Psoas muscle (tissue), 8 donors: ENCODE measurements at places on chromosomes 12 and 14.

GRCh38 chr12:112590281-112590680 is 171.5 kb downstream of the PTPN11 start:
- no peaks in the 10 kb centered on the region for H3K27me3 ChIP-seq
- DNase-seq, result no peak
- H3K27ac ChIP-seq, result no peak overlapping the region
- no peaks in the 10 kb centered on the region for H3K36me3 ChIP-seq
- H3K4me3 ChIP-seq, result no peak overlapping the region

- H3K36me3 ChIP-seq, result no peaks in the 10 kb centered on the region
- no peaks in the 10 kb centered on the region for H3K4me1 ChIP-seq
- H3K27me3 ChIP-seq, result no peaks in the 10 kb centered on the region
- no peak for DNase-seq
- H3K4me3 ChIP-seq, result no peak overlapping the region
- H3K27ac ChIP-seq, result no peak overlapping the region
Measured at GRCh38 chr12:98838231-98838647, 193.1 kb downstream of the APAF1 start.

GRCh38 chr12:92951006-92951405 is 21.9 kb upstream of the EEA1 start:
- H3K27ac ChIP-seq, result no peak overlapping the region
- no peaks in the 10 kb centered on the region for H3K27me3 ChIP-seq
- no peak for DNase-seq
- H3K4me3 ChIP-seq, result no peak overlapping the region
- no peaks in the 10 kb centered on the region for H3K4me1 ChIP-seq
- no peaks in the 10 kb centered on the region for H3K36me3 ChIP-seq

- no peaks in the 10 kb centered on the region for H3K4me1 ChIP-seq
- H3K4me3 ChIP-seq, result no peak overlapping the region
- H3K27ac ChIP-seq, result no peak overlapping the region
- no peaks in the 10 kb centered on the region for H3K27me3 ChIP-seq
Measured at GRCh38 chr12:102521662-102522277, 41.4 kb upstream of the IGF1 start.

GRCh38 chr12:83753205-83753604 is 1066.5 kb downstream of the TMTC2 start:
- H3K27me3 ChIP-seq, result no peaks in the 10 kb centered on the region
- no peaks in the 10 kb centered on the region for H3K36me3 ChIP-seq
- H3K4me3 ChIP-seq, result no peak overlapping the region
- no peaks in the 10 kb centered on the region for H3K4me1 ChIP-seq

GRCh38 chr12:77727442-77728001 is 103.2 kb upstream of the NAV3 start:
- no peaks in the 10 kb centered on the region for H3K27me3 ChIP-seq
- no peaks in the 10 kb centered on the region for H3K4me1 ChIP-seq
- DNase-seq, result no peak
- H3K4me3 ChIP-seq, result no peak overlapping the region
- no peaks in the 10 kb centered on the region for H3K36me3 ChIP-seq

- DNase-seq, result peak; percentile 37
- H3K36me3 ChIP-seq, result peaks cover 13% of the 10 kb centered on the region
- H3K27me3 ChIP-seq, result no peaks in the 10 kb centered on the region
- H3K4me3 ChIP-seq, result peak overlapping the region; percentile 40
- peak overlapping the region; percentile 98 for H3K27ac ChIP-seq
Measured at GRCh38 chr12:45232756-45233372, 17.0 kb downstream of the ANO6 start.

DNA sequence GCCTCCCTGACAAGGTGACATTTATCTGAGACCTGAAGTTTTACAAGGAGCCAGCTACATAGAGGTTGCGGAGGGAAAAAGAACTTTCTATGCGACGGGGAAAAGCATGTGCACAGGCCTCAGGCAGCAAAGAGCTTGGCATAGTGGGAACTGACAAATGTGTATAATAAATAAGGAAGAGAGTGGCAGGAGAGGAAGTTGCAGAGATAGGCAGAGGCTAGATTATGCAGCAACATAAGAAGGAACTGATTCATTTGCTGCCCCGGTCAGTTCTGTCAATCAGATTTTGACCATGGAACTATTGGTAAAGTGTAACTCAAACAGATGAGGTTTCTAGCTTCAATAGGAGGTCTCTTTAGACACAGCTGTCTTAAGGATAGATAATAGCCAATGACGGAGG is 33.7 kb upstream of the RIC8B start:
- no peak overlapping the region for H3K4me3 ChIP-seq
- H3K27me3 ChIP-seq, result no peaks in the 10 kb centered on the region
- H3K36me3 ChIP-seq, result no peaks in the 10 kb centered on the region
- no peak for DNase-seq
- no peak overlapping the region for H3K27ac ChIP-seq

DNA sequence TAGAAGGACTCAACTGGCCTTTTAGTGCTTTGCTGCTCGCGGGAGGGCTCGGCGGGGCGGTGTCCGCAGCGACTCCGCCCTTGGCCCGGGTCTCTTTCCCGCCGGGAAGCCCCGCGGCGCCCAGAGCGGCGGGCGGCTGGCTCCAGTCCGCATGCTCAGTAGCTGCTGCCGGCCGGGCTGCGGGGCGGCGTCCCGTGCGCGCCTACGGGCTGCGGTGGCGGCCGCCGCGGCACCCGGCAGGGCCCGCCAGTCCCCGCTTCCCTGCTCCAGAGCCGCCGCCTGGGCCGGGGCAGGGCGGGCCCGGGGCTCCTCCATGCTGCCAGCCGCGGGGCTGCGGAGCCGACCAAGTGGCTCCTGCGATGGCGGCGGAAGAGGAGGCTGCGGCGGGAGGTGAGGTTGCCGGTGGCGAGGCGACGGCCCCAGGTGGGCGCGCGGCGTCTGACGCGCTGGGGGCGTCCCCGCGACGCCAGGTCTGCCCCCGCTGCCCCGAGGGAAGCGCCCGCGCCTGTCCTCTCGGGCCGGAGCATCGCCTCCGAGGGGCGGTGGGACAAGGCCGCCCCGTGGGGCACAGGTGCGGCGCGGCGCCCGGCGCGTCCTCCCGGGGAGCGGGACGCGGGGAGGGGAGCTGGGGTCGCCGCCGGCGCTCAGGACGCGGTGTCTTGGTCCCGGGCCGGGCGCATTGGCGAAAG is at the start of gene BMAL2:
TSS of gene BMAL2 (plus strand) at position 123 of the 689 bp plus-strand sequence. CDS start at position 360, 237 bp downstream.
- peaks cover 4% of the 10 kb centered on the region for H3K4me1 ChIP-seq
- peak within 1 kb of the TSS; percentile 73 for H3K4me3 ChIP-seq
- DNase-seq, result peak; percentile 35

DNA sequence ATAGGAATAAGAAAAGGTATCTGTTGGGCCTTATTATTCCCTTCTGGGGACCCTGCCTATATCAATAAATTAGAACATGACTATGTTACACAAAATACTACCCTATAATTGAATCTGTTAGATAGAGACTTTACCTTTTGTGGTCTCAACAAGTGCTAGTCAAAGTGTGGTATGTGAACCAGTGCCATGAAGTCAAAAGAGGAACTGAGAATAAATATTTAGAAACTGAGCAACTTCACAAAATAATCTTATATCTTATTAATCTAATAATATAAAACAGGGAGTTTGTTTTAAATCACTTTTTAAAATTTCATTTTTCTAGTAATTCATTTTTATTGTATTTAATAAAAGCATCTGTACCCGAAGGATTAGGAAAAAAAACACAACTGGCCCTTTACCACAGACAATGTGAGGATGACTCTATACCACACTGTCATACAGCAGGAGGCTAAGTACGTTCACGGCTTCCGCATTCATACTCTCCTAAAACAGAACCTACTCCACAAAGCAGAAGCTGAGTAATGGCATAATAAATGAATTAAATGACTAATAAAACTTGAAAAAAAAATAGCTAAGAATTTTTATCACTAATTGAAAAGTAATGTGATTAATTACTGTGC is 42.1 kb downstream of the SEC23A start:
- no peak for DNase-seq
- H3K27me3 ChIP-seq, result no peaks in the 10 kb centered on the region
- H3K4me3 ChIP-seq, result no peak overlapping the region
- no peaks in the 10 kb centered on the region for H3K4me1 ChIP-seq
- H3K27ac ChIP-seq, result no peak overlapping the region
- H3K36me3 ChIP-seq, result peaks cover 92% of the 10 kb centered on the region

- H3K27ac ChIP-seq, result no peak overlapping the region
- no peak overlapping the region for H3K4me3 ChIP-seq
- no peaks in the 10 kb centered on the region for H3K27me3 ChIP-seq
- H3K36me3 ChIP-seq, result no peaks in the 10 kb centered on the region
Measured at GRCh38 chr12:131085816-131086591, 132.3 kb downstream of the ADGRD1 start.

DNA sequence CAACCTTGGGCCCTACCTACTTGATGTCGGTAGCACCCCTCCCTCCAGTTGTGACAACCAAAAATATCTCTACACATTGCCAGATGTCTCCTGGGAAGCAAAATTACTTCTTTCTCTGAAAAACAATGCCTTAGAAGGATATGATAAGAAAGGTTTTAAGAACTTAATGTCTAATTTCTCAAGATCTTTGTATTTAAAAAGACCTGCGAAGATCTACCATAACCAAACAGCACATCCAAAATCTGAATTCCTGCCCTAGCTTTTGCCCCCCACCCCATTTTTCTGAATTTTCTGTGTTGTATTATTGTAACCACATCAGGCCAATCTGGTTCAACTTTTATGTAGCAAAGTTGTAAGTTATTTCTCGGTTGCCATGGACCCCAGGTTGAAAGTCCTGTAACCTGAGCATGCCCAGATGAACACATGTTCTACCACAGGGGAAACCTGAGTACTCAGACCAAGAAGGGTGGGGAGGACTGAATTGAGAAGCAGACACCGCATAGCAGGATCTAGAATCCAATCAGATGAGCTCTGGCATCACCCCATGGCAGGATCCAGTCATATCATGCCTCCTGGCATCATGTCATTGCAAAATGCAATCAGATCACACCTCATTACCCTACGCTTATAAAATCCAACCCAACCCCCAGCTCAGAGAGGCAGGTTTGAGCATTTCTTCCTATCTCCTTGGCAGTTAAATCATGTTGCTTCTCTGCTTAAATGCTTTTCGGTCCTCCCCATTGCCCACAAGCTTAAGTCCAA is 8.7 kb downstream of the TMEM253 start:
- H3K4me3 ChIP-seq, result no peak overlapping the region
- no peaks in the 10 kb centered on the region for H3K36me3 ChIP-seq
- H3K27me3 ChIP-seq, result no peaks in the 10 kb centered on the region
- no peak for DNase-seq

GRCh38 chr12:2291182-2291832 is 238.5 kb downstream of the CACNA1C start:
- H3K4me1 ChIP-seq, result no peaks in the 10 kb centered on the region
- H3K4me3 ChIP-seq, result no peak overlapping the region
- no peaks in the 10 kb centered on the region for H3K36me3 ChIP-seq
- DNase-seq, result no peak
- peaks cover 6% of the 10 kb centered on the region for H3K27me3 ChIP-seq
- no peak overlapping the region for H3K27ac ChIP-seq

GRCh38 chr12:67991158-67991557 is 1.9 kb downstream of the IFNG-AS1 start:
- no peak for DNase-seq
- H3K4me1 ChIP-seq, result no peaks in the 10 kb centered on the region
- H3K36me3 ChIP-seq, result no peaks in the 10 kb centered on the region
- H3K27me3 ChIP-seq, result no peaks in the 10 kb centered on the region

DNA sequence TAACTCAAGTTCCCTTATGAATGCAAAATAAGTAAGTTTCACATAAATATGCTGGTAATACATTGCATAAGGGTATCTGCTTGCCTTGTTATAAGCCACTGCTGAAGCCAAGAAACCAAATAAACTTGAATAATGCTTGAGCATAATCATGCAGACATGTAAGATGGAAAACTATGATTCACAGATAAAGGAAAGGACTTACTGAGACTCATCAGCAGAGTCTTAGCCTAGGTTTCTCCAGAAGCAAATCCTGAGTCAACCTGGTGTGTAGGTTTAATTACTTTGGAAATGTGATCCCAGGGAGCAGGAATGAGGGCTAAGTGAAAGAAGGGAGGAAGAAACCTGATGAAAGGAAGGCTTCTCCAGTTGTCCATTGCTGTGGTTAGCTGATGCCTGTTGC is 107.7 kb upstream of the BTG1 start:
- DNase-seq, result no peak
- H3K36me3 ChIP-seq, result no peaks in the 10 kb centered on the region
- no peaks in the 10 kb centered on the region for H3K27me3 ChIP-seq
- H3K4me3 ChIP-seq, result no peak overlapping the region

GRCh38 chr12:120668091-120668867 is 18.7 kb upstream of the MLEC start:
- no peaks in the 10 kb centered on the region for H3K27me3 ChIP-seq
- no peak for DNase-seq
- no peak overlapping the region for H3K4me3 ChIP-seq
